ENCODE measurements at places on chromosomes 2 and 18.

DNA sequence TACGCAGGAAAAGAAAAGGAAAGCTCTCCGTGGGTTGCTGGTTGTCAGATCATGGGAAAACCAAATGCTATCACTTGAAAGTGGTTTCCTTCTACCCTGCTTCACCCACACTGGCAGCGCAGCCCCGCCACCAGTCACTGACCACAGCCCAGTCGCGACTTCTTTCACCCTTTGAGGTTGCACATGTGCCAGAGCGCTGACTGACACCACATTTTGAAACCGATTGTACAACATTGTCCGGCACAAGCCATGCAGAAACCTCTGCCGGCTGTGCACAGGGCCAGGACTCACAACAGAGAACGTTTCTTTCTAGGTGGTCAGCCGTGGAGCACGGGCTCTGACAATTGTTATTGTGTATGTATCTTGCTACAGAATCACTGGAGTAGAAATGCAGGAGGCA is 827.2 kb upstream of the POU3F3 start:
- no peak for DNase-seq

DNA sequence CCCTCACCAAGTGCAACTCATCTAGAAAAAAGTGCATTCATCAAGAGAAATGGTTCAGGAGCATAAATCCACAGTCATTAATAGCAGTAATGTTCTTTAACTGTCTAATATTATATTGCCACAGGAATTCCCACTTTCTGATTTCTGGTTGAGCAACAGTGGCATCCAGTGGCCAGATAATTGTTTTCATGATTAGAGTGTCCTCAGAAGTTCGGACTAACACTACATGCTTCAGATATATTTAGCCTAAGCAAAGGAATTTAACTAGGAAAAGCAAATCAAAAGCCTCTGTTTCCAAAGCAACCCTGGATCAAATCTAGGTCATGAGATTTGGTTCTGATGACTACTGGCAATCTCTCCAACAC is 9.8 kb upstream of the ERBB4 start:
- DNase-seq: no peak

DNA sequence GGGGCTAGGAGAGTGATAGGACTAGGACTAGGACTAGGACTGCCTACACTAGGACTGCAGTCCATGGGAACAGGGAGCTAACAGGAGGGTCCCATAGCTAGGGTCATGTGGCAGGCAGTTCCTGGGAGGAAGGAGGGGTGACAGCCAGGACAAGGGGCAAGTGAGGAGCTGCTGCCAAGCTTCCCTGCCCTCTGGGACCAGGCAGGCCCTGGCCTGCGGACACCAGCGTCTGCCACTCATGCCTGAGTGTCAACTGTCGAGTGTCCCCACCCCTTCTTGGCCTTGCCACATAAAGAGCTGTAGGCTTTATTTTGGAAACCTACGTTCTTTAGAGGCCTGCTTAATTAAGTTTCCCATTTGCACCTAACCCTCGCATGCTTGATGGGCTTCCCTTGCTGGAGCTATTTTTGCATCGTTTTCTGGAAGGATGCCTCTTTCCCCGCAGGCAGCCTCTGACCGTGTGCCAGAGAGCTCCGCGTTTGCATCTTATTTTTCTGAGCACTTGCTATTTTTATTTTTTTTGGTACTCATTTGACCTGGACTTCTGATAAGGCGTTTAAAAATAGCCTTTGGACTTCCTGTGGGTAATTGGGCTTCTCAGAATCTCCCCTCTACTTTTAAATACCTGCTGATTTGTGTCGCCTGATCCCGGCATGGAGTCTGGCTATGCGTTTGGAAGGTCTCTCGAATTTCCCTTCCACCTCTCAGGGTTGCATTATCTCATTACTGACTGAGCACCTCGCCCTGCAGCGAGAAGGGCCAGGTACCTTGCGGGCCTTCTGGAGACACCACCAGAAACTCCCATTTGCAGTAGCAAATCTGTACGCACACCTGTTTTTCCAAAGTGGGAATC is 66.4 kb downstream of the SH3RF3 start:
- DNase-seq: peak; percentile 38

DNA sequence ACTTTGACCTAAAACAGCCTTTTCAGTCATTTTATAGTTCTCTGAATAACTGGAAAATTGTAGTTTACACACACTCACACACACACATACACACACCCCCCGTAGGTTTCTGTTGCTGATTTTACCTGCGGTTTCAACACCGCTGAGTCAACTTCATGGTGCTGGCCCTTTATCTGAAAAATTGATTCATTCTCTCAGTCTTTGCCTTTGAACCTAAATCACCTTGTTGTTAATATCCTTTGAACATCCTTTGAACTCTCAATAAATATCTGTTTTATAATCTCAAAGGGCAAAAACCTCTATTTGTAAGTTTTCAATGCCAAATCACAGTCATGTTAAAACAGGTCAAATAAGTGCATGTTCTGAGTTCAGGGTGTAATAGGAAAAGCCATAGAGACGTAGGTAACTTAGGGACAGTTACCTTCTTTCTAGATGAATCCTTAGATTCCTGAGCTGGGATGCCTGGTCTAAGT is 109.0 kb upstream of the BZW1 start:
- DNase-seq: no peak

GRCh38 chr18:36772241-36772723 is 56.5 kb downstream of the TPGS2 start:
- no peak for DNase-seq

GRCh38 chr2:163701399-163702195 is 34.2 kb downstream of the FIGN start:
- DNase-seq: no peak

DNA sequence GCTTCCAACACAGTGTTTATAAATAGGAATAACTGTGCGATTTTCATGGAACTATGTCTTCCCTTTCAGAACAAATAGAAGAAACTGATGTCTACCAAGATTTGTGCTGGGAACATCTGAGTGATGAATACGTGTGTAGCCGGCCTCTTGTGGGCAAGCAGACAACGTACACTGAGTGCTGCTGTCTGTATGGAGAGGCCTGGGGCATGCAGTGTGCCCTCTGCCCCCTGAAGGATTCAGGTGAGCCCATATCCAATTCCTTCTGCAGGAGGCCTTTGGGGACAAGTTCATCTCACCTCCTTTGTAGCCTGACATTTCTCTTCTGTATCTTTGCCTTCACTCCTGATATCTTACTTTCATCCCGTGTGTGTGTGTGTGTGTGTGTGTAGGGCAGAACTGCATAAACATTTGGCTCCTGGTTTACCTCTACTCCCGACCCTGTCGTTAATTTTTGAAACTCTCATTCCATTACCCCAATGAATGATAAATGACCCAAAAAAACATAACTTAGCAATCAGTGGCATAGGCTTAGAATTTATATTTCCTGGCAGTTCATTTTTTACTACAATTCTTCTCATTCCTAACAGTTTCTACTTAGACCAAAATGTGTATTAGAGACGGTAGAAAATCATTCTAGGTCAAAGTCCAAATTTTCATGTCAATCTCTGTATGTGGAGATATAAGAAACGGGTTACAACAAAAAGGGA is 111.0 kb upstream of the RASGRP3 start:
- no peak for DNase-seq

DNA sequence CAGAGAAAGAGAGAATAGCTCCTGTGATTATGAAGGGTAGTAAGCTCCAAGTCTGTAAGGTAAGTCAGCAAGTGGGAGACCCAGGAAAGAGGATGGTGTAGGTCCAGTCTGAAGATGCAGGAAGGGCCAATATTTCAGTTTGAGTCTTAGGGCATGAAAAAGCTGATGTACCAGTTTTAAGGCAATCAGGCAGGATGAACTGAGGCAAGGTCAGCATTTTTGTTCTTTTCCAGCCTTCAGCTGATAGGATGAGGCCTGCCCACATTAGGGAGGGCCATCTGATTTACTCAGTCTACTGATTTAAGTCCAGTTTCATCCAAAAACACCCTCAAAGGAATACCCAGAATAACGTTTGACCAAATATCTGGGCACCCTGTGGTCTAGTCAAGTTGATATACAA is 347.3 kb downstream of the CMPK2 start:
- DNase-seq: no peak

DNA sequence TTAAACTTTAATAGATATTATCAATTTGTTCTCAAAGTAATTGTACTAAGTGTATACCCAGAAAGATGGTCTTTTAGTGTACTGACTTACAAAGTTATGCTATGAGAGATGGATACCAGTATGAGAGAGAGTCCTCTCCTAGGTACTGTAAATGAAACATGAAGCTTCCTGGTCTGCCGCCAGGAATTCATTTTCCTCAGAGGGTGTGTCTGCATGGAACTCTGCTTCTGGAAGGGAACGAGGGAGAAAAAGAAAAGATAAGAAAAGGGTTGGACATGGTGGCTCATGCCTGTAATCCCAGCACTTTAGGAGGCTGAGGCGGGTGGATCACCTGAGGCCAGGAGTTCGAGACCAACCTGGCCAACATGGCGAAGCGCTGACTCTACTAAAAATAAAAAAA is 2.2 kb upstream of the SSB start:
- DNase-seq: no peak

- DNase-seq: no peak
Measured at GRCh38 chr2:16330012-16330411, 335.6 kb downstream of the CYRIA start.

DNA sequence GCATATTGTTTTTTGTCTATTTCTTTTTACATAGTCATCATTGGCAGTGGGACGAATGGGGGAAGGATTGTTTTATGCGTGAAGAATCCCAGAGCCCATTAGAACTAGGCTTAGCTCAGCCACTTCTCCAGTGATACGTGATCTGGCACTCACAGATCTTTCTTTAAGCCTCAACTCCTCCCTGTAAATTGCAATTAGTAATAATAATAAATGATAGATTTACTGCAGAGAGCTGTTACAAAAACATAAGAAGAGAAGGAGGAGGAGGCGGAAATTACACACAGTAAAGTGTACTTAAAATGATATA is 629.3 kb downstream of the NRXN1 start:
- DNase-seq: no peak

DNA sequence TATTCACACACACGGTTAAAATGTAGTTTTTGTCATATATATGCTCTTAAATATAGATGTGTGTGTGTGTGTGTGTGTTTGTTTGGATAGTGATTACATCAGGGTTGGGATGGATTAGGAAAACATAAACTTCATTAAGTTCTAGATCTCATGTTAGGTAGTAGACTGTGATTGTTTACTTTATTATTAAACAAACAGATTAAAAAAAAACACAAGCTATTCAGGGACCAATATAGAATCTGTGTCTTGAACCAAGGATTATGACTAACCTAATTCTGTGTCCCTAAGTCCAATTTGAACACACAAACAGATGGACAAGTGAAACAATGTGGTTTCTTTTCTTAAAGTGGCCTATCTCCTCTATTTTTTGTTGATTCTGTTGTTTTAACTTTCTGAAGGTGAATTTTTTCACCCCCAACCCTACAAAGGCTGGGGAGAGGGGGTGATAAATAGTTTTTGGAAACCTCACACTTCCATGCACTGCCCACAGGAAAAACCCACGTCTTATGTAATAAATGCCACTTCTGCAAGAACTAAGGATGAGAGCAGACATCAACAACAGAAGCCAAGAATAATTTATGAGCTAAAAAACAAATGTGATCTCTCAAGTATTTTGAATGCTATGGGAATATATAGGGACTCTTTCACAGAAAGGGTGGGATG is 40.7 kb downstream of the IL1R2 start:
- DNase-seq: no peak

GRCh38 chr2:122883849-122884248 is 1128.4 kb downstream of the TSN start:
- DNase-seq: no peak

DNA sequence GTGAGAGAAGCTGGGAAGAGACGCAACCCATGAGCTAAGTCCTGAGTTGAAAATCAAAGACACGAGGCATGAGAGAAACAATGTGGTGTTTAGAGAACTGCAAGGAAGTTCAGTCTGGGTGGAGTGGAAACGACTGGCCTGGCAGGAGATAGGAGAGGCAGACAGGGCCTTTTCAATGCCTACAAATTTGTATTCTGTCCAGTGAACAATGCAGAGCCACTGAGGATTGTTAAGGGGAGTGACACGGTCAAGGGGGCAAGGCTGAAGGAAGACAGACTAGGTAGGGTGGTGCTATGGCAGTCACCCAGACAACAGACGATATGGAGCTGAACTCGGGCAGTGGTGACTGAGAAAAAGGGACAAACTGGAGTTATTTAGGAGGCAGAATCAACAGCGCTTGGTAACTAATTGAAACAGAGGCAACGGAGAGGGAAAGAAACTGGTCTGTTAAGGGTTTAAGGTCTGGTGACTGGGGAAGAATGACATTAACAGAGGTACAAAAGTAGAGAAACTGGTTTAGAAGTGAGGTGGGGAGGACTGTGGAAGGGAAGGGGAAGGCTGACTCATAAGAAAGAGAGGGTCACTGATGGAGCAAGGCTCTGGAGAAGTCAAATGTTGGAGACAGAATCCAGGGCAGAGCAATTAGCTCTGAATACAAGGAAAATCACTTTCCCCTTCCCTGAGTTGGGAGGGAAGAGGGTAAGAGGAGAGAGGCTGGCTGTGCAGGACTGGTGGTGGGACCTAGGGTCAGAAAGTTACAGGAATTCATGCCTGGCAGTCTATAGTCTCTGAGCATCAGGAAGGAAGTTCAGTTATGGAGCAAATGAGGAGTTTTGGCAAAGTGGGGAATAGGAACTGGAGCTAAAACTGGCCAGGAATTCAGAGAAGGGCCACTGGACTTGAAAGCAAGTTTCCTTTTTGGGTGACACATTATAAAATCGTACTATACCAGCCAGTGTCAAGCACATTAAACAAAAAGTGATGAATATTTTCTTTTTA is 63.4 kb upstream of the CHRNA1 start:
- DNase-seq: no peak

GRCh38 chr2:207073412-207073800 is 92.3 kb downstream of the KLF7 start:
- DNase-seq: no peak

DNA sequence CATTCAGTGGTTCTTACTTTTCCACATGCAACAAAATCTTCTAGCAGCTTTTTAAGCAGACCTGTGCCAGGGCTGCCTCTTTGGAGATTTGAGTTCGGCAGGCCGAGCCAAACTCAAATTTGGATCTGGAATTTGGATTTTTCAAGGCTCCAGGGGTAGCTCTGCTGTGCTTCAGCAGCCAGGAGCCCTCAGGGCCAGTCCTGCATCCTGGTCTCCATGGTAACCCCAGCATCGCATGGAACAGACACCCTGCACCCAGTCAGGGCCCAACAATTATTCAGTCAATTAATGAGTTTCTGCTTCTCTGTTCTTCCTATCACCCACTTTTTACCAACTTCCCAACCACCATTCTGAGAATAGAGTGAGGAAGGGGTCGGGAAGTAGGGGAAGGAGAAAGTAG is 30.0 kb downstream of the EN1 start:
- no peak for DNase-seq

All from activated CD8-positive, alpha-beta memory T cell treated with anti-CD3 and anti-CD28 coated beads for 24 hours (primary cell).